ENCODE measurements at places on chromosomes 12 and 14.
A peak's percentile ranks its signal among the peaks of the same experiment; 100 is the strongest.

DNA sequence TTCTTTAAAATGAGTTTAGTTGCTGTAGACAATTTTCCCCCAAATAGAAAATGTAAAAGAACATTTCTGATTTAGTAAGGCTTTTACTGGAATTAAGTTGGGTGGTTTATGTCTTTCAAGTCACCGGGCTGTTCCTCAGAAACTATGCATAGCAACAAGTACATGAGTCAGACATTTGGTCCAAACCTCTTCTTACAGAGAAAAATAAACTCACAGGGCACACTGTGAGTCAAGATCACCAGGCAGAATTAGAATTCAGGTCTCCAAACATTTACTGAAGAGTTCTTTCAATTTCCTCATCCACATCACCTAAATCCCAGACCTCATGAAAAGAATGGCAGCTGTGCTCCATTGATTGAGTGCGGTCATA, 476.1 kb upstream of the SOX5 start:
- DNase-seq = no peak

- no peak for DNase-seq
These were observed 126.3 kb downstream of the MGST1 start for GRCh38 chr12:16473610-16474326.

DNA sequence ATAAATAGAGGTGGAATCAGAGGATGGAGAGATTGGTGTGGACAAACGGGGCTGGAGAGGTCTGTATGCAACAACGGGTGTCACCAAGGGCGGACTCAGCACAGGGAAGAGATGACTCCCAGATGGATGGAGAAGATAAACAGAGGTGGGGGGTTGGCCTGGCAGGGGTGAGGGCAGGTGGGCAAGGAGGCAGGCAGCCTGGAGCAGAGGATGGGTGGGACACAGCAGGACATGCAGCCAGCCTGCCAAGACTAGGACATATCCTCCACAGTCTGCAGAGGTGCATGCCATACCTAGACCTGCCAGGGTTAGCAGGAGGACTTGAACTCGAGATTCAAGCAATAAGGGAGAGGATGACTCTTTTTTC, 56.2 kb downstream of the TTC7B start:
- no peak for DNase-seq

DNA sequence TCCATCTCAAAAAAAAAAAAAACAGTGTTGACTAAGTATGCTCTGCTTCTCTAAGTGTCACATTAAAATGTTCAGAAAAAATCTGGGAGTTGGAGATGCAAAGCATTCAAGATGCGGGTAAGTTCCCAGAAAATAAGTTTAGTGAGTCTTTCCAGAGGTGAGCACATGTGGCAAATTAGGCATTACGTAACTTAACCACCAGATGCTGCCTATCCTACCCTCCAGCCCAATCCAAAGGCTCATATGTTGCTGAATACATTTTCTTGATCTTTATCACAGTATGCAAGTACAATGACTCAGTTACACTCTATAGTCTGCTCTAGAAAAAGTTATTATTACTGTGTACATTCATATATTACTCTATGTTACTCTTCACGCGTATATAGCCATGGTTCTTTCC, 3.6 kb downstream of the SLC2A14 start:
- DNase-seq = no peak

DNA sequence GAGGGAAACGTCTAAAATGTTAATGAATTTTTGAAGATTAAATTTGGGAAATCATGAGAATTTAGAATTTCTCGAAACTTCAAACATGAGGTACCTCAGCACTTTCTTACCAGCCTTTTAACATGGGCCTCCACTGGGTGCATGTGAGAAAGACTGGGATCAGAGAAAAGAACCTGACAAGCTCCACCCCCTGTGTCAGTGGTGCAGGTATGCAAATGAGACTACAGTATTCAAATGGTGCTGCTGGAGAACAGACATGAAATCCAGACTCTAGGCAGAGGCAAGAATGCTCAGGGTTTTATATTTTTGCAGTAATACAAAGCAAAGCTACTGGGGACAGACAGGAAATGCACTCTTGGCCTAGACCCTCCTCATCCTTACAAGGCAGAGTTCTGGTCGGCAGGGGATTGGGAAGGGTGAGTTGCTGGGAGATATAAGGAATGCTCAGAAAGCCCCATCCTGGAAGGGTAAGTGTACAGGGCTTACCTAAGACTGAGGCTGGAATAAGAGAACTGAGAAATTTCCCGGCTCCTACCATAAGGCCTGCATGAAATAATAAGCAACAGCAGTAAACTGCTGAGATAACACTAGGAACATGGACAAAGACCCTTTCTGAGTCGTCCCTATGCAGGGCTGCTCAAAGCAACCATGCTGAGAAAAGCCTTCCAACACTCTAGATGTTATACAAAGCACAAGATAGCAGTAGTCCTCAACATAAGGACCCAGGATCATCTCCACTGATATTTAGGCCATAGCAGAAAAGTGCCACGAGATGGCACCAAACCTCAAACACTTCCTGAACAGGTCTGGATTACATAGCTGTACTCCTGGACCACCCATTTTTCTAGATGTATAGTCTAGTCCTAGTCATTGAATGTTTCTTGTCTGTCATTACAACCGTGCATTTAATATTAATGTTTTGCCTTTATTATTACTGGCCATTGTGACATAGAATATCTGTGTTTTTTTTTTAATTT, 260.8 kb downstream of the RASSF9 start:
- no peak for DNase-seq

- DNase-seq = no peak
These were observed 493.8 kb downstream of the NPAS3 start for GRCh38 chr14:33432407-33433023.

GRCh38 chr12:52837413-52837741, 3.3 kb upstream of the KRT79 start:
- DNase-seq = no peak

- peak; percentile 62 for DNase-seq
These were observed 110.5 kb downstream of the ARF6 start for GRCh38 chr14:50003213-50004021.

DNA sequence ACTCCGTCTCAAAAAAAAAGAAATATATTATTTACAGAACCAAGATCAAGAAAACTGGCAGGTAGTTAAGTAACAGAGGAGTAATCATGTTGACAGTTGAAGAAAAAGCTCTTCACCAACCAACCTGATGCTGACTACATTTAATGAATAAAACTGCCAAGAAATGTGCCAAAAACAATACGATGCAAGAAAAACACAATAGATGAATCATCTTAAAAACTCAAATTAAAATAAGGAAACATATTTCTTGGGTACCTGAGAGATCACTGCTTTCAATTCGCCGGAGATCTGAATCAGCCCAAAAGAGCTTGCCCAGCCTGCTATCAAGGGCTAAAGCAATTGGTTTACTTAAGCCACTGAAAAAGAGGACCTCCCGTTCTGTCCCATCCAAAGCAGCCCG, 76.4 kb downstream of the BCL2L14 start:
- DNase-seq = no peak

GRCh38 chr12:119157978-119158377, 20.8 kb upstream of the HSPB8 start:
- DNase-seq = no peak

DNA sequence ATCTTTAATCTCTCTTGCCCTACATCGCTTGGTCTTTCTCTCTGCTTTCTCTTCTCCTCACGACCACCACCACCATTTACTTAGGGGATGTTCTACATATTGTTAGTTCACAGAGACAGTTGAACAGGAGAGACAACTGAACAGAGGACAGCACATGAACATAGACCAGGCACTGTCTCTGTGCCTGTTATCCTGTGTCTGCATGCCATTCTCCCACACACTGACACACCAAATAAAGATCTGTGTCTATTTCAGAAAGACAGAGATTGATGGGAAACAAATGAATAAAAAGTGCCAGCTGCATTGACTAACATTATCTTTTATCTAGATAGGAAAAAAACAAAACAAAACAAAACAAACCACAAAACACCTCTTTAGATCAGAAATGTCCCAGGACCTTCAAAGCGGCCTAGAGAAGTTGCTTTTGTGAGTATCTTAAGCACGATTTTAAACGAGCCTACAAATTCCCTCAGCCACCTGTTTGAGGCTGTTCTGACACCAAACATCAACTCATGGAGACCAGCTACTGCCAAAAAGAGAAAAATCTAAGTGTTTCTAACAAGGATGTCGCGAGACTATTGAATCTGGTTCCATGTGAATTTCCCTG, 77.6 kb upstream of the PARP11 start:
- DNase-seq = no peak

- no peak for DNase-seq
These were observed 298.7 kb upstream of the SRRM4 start for GRCh38 chr12:118682656-118683055.

DNA sequence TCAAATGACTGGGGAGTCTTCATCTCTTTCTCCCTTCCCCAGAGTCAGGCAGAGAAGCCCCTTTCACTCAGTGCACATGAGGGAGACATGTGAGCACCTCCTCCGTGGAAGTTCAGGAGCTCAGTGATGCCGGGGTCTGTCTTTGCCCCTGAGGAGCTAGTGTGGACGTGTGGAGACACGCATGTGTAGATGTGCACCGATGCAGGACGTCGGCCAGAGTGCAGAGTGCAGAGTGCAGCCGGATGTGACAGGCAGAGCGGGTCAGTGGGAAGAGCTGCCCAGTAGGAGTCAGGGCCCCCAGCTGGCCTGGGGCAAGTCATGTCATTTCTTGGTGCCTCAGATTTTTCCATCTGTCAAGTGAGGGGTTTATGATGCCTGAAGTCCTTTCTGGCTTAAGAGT, 20.7 kb downstream of the TSPAN9 start:
- no peak for DNase-seq

GRCh38 chr12:93573552-93574223, 1.2 kb downstream of the SOCS2 start:
- peak; percentile 30 for DNase-seq

DNA sequence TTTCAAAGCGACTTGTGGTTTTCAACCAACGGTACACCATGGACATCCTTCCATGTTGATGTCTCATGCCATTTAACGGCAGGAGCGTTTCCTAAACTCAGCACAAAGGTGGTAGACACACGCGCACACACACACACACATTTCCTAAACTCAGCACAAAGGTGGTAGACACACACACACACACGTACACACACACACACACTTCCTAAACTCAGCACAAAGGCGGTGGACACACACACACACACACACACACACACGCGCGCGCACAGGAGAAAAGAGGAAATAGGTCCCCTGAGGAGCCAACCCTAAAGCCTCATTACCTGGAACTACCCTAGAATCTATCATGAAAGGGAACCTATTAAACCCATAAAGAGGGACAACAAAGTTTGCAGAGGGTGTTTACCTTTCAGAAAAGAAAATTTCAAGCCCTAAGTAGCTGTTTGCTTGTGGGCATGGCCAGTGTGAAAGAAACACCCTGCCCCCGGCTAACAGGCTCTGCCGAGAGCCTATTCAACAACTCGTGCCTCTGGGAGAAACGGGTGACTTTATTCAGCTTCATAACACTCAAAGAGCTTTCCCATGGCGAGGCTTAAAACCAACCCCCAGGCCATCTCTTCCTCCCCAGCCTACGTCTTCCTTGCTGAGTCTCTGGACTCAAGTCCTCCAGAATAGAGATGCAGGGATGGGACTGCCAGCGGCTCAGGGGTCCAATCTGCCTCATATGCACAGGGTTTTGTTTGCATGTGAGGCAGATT, 31.8 kb downstream of the SLC8B1 start:
- DNase-seq = no peak

DNA sequence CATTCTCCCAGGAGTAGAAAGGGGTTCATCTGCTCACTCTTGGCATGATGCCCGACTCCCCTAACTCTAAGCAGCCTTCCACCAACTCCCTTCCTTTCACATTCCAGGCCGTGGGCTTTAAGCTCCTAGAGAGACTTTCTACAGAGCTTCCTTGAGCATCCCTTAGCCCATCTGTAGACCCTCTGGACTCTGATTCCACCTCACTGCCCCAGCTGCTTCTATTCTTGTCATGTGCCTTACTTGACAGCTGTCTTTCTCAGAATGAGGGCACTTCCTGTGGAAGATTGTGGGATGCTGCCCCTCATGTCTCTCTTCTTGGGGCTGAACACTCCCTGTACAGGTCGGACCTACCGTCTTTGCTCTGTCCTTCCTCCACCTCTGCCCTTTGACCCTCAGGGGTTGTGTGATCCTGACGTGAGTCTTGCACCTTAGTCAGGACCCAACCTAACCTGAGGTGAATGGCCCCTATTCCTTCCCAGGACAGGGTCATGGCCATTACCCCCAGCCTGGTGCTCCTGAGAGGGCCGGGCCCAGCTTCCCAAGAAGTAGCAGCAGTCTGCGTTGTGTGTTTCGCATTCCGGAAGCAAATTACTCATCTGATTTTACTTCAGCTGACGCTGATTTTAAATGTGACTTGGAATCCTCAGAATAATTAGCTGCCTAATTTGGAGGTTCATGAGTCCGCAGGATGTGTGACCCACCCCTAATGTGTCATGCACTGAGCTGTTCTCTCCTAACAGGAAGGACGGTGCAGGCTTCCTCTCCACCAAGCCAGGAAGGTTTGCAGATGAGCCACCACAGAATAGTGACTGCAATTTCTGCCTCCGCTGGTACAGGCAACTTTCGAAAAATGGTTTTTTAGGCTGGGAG, 2.7 kb upstream of the GALNT6 start:
- peak; percentile 30 for DNase-seq

GRCh38 chr12:108047071-108047550, 82.0 kb upstream of the WSCD2 start:
- DNase-seq = no peak

DNA sequence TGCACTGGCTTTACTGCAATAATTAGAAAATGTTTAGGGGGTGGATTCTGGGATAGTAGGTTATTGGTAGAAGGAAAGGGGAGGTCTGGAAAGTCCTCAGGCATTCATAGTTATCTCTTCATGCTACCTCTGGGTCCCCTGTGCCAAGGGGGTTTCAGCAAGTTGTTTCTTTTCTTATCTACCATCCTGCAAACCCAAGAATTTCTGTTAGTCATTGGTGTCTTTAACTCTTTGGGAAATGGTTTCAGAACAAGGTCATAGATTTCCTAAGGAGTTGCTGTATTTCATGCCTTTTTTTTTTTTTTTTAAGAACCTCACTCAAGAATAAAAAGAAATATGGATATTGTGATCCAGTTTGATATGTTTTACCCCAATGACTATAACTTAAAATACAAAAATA, 63.6 kb downstream of the SLC4A8 start:
- DNase-seq = no peak

GRCh38 chr12:60100160-60100559, 504.3 kb downstream of the SLC16A7 start:
- no peak for DNase-seq

- no peak for DNase-seq
These were observed 653.8 kb downstream of the NOVA1 start for GRCh38 chr14:25944020-25944419.

DNA sequence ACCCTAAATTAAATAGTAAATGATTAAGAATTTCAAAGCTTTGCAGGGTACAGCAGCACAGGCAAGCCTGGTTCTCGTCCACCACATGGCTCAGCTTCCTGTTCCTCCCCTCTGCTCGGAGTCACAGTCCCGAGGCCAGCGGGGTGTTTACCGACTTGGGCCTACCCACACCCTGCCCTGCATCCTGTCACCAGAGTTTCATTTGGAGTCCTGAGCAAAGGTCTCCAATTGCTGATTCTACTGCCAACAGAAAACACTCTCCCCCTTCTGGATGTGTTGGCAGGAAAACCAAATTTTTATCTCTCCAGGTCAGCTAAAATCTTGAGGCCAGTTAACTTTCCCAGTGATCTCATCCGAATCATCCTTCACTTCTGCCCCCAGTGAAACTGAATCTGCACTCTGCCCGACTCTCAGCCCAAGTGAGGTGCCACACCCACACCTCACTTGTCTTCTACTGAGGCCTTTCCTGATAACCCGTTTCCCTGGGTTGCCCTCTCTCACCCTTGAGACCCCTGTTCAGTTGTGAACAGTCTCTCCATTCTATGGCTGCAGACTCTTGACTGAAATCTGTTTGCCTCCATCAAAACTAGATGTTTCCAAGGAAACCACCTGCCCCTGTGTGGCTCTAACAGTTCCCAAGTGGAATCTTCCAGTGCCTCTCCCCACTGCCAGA, 71.2 kb downstream of the VCPKMT start:
- DNase-seq = peak; percentile 41

All from stimulated activated CD4-positive, alpha-beta T cell treated with anti-CD3 and anti-CD28 coated beads, Interleukin-12 subunit alpha, Interleukin-12 subunit beta, amount 100 ng/mL, for 4 hours (primary cell).